NCI-H2171 treated with DMSO at 0.1 percent for 48 hours (cell line): ENCODE measurements at places on chromosomes 5 and 9.

- DNase-seq: no peak
These were observed 54.7 kb downstream of the ANXA2R start for GRCh38 chr5:42985129-42986037.

DNA sequence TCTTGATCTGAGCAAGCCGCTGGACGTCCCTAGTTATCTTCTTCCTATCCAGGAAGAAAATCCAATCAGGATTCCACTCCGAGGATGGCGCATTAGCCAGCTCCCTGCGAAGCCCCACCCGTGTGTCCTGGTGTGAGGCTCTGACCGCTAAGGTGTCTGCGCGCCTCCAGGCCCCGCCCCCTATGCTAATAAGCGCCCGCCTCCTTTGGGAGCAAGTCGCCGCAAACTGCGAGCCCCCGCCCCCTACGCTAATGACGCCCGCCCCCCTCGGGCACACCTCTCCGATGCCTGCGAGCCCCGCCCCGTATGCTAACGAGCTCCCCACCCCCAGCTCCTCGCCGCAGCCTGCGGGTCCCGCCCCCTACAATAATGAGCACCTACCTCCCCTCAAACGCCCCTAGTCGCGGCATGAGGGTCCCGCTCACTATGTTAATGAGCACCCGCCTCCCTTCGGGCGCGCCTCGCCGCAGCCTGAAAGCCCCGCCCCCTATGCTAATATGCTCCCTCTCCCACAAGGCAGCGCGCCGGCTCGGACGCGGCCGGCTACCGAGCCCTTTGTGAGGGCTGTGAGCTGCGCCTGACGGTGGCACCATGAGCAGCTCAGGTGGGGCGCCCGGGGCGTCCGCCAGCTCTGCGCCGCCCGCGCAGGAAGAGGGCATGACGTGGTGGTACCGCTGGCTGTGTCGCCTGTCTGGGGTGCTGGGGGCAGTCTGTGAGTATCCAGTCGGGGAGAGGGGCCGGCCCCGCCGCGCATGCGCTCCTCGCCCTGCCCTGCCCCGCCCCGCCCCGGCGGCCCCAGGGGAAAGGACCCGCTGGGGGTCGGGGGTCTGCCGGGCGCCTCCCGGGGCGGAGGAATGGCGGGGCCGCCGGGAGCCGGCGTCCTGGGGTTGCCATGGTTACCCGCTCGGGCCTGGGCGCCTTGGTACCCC, at the start of gene CACFD1:
TSS of gene CACFD1 (plus strand) at position 503 of the 929 bp plus-strand sequence. CDS start at position 592, 89 bp downstream.
- DNase-seq: peak; percentile 99

GRCh38 chr9:128728298-128728697, 4.4 kb upstream of the ZDHHC12 start:
- no peak for DNase-seq

DNA sequence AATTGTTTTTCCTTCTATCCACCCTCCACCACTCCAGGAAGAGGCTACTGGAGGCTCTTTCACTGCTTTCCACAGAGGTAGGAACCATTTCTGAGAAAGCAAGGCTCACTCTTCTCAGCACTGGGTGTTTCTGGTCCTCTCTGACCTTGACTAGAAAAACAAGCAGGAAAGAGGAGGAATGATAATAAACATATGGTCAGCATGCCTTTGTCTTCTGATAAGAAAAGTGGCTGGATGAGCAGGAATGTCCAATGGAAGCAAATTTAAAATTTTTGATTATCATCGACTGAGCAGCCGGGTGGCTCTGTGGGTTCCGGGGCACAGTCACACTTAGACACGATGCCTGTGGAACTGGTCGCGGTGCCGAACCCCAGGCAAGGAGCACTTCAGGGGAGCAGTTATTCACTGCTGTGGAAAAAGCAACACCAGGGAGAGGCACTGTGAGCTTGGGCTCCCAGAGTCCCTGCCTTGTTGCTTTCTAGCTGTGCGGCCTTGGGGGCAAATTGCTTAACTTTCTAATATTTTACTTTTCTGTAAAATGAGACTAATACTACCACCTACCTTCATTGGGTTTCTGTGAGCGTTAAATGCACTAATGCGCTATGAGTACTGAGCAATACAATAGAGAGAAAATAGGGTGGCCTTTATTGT, 157.0 kb upstream of the LHFPL2 start:
- no peak for DNase-seq

DNA sequence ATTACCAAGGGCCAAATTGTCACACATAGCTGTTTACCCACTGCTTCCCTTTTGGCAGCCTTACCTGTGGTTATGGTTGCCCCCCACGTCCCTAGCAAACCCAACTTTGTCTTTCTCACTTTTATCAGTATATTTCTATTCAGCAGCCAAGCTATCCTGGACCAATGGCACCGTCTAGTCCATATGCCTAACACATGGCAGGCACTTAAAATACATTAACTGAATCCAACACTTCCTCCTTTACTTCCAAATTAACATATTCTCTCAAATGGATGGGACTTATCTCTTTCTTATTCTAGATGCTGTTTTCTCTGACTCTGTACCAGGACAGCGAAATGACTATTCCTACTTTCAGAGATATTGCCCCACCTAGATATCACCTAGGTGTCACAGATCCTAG, 50.9 kb upstream of the SLC44A1 start:
- no peak for DNase-seq

DNA sequence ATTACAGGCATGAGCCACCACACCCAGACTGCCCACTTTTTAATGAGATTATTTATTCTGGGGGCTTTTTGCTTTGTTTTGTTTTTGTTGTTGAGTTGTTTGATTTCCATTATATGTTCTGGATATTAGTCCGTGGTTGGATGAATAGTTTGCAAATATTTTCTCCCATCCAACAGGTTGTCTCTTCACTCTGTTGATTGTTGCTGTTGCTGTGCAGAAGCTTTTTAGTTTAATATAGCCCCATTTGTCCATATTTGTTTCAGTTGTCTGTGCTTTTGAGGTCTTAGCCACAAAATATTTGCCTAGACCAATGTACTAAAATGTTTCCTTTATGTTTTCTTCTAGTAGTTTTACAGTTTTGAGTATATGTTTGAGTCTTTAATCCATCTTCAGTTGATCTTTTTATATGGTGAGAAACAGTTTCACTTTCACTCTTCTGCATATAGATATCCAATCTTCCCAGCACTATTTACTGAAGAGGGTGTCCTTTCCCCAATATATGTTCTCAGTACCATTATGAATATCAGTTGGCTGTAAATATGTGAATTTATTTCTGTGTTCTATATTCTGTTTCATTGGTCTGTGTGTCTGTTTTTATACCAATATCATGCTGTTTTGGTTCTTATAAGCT, 30.2 kb upstream of the TBCA start:
- DNase-seq: no peak

- no peak for DNase-seq
These were observed 79.5 kb upstream of the ROR2 start for GRCh38 chr9:92029553-92029952.

GRCh38 chr5:121315786-121316185, 535.9 kb upstream of the FTMT start:
- no peak for DNase-seq

DNA sequence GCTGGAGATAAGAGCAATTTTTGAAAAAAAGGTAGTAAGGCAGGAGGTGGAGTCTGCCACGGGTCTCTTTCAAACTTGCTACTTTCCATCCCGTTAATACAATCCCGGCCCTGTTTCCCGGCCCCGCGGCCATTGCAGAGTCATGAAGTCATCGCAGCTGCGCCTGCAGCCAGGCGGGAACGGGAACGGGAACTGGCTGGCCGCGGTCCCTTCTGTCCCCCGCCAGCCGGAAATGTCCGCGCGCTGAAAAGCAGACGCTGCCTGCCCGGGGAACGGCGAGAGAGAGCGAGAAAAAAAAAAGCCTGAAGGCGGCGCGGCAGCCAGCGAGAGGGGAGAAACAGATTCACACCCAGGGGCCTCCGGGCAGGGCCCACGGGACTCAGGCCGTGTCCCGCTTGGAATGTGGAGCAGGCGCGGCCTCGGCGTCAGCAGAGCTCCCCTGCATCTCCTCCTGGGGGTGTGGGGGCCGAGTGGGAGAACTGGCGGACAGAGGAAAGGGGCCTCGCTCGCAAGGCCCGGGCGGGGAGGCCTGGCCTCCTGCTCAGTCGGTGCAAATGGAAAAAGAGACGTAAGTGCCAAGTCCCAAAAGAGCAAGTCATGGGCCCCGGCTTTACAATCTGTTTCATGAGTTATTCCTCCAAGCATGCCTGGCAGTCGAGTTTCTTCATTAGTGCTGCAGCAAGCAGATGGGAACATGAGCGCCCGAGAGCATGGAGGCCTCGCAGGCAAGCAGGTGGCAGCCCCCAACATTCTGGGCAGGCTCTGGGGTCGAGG, 201.2 kb upstream of the GAS1 start:
- peak; percentile 33 for DNase-seq

DNA sequence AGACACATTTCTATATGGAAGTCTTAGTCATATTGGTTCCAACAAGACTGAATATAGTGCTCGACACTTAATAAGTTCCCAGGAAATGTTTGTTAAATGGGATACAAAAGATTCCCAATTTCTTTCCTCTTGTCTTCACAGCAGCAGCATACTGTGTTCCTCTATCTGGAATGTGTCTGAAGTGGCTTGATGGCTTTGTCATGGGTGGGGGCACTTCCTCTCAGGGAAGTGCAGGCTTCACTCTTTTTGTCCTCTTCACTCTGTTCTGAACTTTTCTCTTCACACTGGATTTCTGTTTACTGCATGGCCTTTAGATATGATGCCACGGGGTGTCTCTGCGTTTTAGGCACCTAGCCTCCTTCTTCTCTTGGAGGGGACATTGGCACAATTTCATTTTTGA, 127.7 kb upstream of the C9orf72 start:
- no peak for DNase-seq

DNA sequence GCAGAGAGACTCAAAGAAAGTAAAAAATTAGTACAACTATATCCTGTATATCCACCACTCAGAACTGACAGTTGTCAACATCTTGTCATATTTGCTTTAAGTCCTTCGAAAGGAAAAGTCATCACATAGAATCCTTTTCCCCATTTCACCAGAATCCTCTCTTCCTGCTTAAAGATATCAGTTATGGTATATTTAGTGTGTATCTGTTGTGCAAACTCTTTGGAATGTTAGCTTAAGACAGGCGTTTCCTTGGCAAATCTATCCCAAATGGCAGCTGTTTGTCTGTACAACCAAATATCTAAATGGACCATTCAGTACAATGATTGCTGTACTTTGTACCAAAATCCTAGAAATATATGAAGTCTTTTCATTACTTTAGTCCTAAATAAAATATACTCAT, 98.5 kb downstream of the ITGA1 start:
- DNase-seq: no peak

DNA sequence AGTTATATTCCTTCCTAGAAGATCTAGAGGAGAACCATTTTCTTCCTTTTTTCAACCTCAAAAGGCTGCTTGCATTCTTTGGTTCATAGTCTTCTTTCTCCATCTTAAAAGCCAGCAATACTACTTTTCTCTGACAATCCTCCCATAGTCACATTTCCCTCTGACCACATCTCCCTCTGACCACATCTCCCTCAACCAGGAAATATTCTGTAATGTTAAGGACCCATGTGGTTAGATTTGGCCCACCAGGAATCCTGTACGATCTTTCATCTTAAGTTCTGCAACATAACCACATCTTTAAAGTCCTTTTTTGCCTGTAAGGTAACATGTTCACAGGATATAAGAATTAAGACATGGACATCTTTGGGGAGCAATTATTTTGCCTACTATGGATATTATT, 179.4 kb upstream of the SPEF2 start:
- no peak for DNase-seq

- DNase-seq: no peak
These were observed 164.8 kb downstream of the ARHGAP26 start for GRCh38 chr5:142935014-142935413.

GRCh38 chr5:77718934-77719610, 57.1 kb downstream of the TBCA start:
- no peak for DNase-seq

DNA sequence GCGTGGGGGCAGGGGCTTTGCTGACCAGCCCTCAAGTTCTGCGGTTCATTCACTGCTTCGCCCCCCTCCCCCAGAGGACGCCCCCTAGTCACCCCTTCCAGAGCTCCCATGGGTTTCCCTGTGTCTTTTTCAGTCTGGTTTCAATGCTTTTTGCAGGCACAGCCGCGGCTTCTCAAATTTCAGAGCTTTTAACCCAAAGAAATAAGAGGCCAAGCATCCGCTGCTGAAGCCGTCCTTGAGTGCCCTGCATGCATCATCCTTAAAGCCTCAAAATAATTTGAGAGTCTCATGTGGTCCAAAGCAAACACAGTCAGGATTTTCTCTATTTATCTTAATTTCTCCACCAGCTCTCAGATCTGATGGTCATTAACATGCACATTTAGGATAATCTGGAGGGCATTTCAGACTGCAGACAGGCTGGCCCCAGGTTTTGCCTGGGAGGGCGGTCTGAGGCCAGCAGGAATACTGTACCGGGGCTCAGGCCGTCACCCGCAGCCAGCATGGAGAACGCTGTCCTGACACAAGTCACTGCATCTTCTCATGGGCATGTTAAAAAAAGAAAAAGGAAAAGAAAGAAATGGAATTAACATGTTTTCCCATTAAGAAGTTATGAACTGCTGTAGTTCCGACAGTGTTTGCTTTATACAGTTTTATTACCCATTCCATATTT, 420.8 kb upstream of the IRX4 start:
- DNase-seq: peak; percentile 28

DNA sequence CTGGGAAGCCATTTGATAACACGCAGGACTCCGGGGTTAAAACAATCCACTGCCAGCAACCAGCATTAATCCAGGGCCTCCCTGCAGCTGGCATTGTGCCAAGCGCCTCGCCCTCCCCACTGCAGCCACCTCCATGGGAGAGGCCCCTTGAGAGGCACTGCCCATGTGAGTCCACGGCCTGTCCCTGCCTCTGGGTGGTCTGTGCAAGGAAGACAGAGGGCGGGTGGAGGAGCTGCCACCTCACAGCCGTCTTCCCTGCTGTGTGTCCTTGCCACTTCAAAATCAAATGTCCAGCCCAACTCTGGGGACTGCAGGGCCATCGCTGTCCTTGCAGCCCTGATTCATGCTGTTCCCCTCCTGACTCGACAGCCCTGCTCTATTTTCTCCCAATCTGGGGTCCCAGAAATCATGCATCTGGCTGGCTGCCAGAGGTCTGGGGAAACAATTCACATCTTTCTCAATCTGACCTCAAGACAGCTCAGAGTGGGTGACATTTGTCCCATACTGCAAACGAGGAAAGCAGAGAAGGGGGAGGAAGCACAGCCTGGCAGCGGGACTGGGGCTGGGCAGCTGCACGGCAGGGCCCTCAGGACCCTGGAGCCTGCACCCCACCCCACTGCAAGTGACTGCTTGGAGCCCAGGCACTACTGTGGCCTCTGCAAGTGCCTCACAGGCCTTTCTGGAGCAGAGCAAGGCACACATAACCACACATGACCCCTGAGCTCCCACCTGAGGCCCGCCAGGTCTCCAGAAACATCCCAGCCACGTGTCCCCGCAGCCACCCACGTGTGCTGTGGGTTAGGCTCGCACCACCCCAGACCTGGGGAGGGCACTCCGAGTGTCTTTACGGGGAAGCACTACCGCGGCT, 15.7 kb downstream of the BRD3OS start:
- no peak for DNase-seq

DNA sequence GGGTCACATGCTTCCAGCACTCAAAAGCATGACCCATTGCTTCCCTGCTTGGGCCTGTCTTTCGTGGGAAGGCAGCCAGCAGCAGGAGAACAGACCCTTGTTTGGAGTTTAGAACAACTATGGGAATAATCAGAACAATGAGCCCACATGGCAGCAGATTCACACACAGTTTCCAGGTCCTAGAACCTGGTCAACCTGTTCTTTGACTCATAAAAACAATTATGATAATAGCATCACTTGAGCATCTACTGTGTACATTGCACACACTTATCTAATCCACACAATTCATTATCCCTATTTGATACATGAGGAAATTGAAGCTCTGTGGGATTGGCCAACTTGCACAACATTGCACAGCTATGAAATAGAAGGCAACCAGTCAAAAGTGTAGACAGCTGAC, 41.7 kb downstream of the KLF4 start:
- DNase-seq: no peak
